Stimulated activated CD8-positive, alpha-beta memory T cell treated with anti-CD3 and anti-CD28 coated beads, Interleukin-2, amount 100 ng/mL, for 1 hour (primary cell): ENCODE measurements at places on chromosomes 2 and 18.

- DNase-seq = no peak
Observed at GRCh38 chr18:24992491-24992890, 359.5 kb downstream of the ZNF521 start.

GRCh38 chr2:40283111-40283909 is 168.6 kb downstream of the SLC8A1 start:
- DNase-seq = no peak

DNA sequence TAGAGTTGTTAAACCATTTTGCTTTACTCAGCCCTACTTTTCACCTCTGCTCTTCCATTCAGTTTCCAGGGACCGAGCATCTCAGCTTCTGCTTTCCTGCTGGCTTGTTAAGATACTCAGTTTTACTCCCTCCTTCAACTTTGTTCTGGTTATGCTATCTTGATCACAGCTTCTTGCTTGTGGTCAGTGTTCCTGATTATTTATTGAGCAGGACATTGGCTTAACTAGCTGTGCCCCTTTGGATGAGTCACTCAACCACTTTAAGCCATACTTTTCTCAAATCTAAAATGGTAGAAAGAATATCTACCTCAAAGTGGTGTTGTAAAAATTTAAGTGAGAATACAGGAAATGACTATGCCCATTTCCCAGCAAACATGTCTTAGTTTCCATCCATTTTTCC is 124.0 kb downstream of the KYNU start:
- DNase-seq = no peak

- DNase-seq = no peak
Observed at GRCh38 chr2:26822877-26823276, 25.1 kb upstream of the DPYSL5 start.
